Mesangial cell (primary cell): ENCODE measurements at places on chromosomes 2 and 18. TPM values are rescaled to one million over a fixed set of nuclear protein-coding genes. Genes with fewer than 3 reads are reported as not detected.

OR6B2 gene
- not detected in 2 replicates for total RNA-seq

IL1R2 gene
- 0.38 TPM in 1 of 2 replicates, not detected in the other for total RNA-seq

KRTCAP3 gene
- total RNA-seq = 0.49 and 8.9 TPM in 2 replicates

ASXL3 gene
- 0.33 and 0.76 TPM in 2 replicates for total RNA-seq

BOLL gene
- total RNA-seq = not detected in 2 replicates

ZNF638 gene
- 37.3 and 40.2 TPM in 2 replicates for total RNA-seq

PARD3B gene
- total RNA-seq = 2.0 and 5.5 TPM in 2 replicates

KCNF1 gene
- total RNA-seq = not detected in 2 replicates

SH2D6 gene
- 0.38 TPM in 1 of 2 replicates, not detected in the other for total RNA-seq

HOXD9 gene
- total RNA-seq = 5.7 and 11.4 TPM in 2 replicates

GCG gene
- total RNA-seq = not detected in 2 replicates

SLC19A3 gene
- 0.16 and 0.51 TPM in 2 replicates for total RNA-seq

SLC5A7 gene
- not detected in 2 replicates for total RNA-seq

POTEE gene
- total RNA-seq = not detected in 2 replicates

M1AP gene
- total RNA-seq = 1.1 and 1.3 TPM in 2 replicates

IL36RN gene
- total RNA-seq = not detected in 2 replicates

FKBP7 gene
- total RNA-seq = 15.3 and 34.5 TPM in 2 replicates

TTC32 gene
- total RNA-seq = 4.4 and 10.1 TPM in 2 replicates

STEAP3 gene
- 46.6 and 53.1 TPM in 2 replicates for total RNA-seq

ARHGAP25 gene
- total RNA-seq = 0.13 TPM in 1 of 2 replicates, not detected in the other

DSG4 gene
- under 0.01 TPM in 1 of 2 replicates, not detected in the other for total RNA-seq

GGCX gene
- 34.5 and 37.0 TPM in 2 replicates for total RNA-seq

SERPINB11 gene
- not detected in 2 replicates for total RNA-seq

DYNAP gene
- total RNA-seq = not detected in 2 replicates

PLCD4 gene
- 4.2 TPM in 1 of 2 replicates, not detected in the other for total RNA-seq

BCL11A gene
- 3.6 and 5.6 TPM in 2 replicates for total RNA-seq

NEB gene
- total RNA-seq = under 0.01 and 0.13 TPM in 2 replicates

MC5R gene
- not detected in 2 replicates for total RNA-seq

ADAM23 gene
- total RNA-seq = 0.33 and 1.1 TPM in 2 replicates

OTOS gene
- total RNA-seq = not detected in 2 replicates

LRRTM1 gene
- 0.13 TPM in 1 of 2 replicates, not detected in the other for total RNA-seq

SCN1A gene
- total RNA-seq = not detected in 2 replicates

MARCHF7 gene
- 56.5 and 78.5 TPM in 2 replicates for total RNA-seq

DSG1 gene
- total RNA-seq = not detected in 2 replicates

FEV gene
- total RNA-seq = not detected in 2 replicates

CASP10 gene
- 0.65 and 1.4 TPM in 2 replicates for total RNA-seq

CPS1 gene
- 1.3 and 4.8 TPM in 2 replicates for total RNA-seq

ZNF2 gene
- 1.3 and 4.6 TPM in 2 replicates for total RNA-seq

SERPINB13 gene
- total RNA-seq = not detected in 2 replicates

SFT2D3 gene
- 5.4 and 8.5 TPM in 2 replicates for total RNA-seq

APLF gene
- total RNA-seq = 2.8 TPM in 2 replicates

CDH19 gene
- not detected in 2 replicates for total RNA-seq

STK39 gene
- 8.7 and 10.3 TPM in 2 replicates for total RNA-seq

MC4R gene
- 0.13 TPM in 1 of 2 replicates, not detected in the other for total RNA-seq

ALLC gene
- total RNA-seq = not detected in 2 replicates

RAB31 gene
- 15.2 and 33.3 TPM in 2 replicates for total RNA-seq

C18orf32 gene
- total RNA-seq = 25.6 and 34.2 TPM in 2 replicates

PJVK gene
- total RNA-seq = 0.16 and 21.9 TPM in 2 replicates

PRSS56 gene
- not detected in 2 replicates for total RNA-seq

APCDD1 gene
- total RNA-seq = 3.4 TPM in 1 of 2 replicates, not detected in the other
